ENCODE measurements at places on chromosomes 2 and 18. TPM values are rescaled to one million over a fixed set of nuclear protein-coding genes. Genes with fewer than 3 reads are reported as not detected.

DNA sequence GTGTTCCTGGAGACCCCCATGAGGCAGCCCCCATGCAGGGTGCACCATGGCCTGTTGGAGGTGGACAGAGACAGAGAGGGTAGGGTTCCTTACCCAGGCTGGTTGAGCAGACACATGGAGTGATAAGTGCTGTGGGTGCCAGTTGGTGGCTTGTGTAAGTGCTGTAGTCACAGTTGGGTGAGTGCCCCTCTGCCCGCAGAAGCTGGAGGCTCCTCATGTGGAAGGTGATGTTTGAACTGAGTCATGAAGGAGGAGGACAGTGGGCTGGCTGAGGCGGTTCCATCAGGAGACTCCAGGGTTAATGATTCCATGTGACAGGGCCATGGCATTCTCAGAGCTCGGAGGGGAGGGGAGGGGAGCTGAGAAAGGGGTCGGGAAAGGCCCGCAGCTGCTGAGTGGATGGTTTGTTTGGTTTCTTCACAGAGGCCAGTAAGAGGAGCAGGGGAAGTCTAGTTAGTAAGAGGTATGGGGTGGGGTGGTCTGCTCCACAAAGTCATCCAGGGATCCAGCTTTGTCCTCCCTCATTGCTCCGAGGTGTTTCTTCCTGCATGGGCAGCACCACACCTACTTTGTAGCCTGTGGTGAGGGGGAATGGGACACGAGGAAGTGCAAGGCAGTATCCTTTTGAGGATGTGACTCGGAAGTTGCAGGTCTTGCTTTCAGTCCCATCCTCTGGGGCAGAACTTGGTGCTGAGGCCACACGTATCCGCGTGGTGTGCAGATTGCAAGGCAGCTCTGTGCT, 13.6 kb downstream of the IMPA2 start:
- peaks cover 27% of the 10 kb centered on the region for H3K4me1 ChIP-seq
- no peaks in the 10 kb centered on the region for H3K36me3 ChIP-seq
- peak overlapping the region; percentile 78 for H3K27ac ChIP-seq
- no peak for DNase-seq
- H3K4me3 ChIP-seq: no peak overlapping the region

GRCh38 chr2:240886678-240887609, 9.0 kb downstream of the MAB21L4 start:
- no peak for DNase-seq
- peaks cover 5% of the 10 kb centered on the region for H3K4me1 ChIP-seq
- no peaks in the 10 kb centered on the region for H3K36me3 ChIP-seq
- H3K27ac ChIP-seq: no peak overlapping the region

DNA sequence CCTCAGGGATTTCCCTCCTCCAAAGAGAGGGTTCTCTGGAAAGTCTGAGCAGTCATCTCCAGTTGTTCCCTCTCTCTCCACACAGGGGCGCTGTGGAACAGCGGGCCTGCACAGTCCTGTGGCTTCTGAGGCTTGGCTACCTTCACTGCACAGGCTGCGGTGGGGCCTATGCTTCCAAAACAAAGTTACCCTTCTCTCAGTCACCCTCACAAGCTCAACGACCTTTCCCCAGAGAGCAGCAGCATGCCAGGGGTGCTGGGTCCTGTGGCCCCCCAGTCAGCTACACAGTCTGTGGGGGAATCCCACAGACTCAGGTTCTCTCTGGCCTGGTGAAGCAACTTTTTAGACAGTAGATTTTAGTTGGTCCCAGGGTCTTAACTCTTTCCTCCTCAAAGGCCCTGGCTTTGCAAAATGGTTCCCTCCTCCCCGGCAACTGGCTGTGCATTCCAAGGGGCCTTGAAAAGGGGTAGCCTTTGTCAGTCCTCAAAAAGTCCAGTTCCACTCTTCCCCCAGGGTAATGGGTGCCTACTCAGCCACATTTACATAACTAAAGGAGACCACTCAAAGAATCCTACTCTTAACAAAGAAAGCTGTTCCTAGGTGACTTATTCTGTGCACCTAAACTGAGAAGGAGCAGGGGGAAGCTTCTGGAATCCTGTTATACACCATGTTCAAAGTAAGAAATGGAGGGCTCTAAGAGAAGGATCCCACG, 14.9 kb downstream of the B3GNT7 start:
- DNase-seq: no peak
- H3K27me3 ChIP-seq: no peaks in the 10 kb centered on the region
- no peaks in the 10 kb centered on the region for H3K36me3 ChIP-seq
- H3K4me1 ChIP-seq: peaks cover 6% of the 10 kb centered on the region

GRCh38 chr2:234463626-234464290, 33.1 kb downstream of the ARL4C start:
- no peak overlapping the region for H3K27ac ChIP-seq
- DNase-seq: peak; percentile 29

DNA sequence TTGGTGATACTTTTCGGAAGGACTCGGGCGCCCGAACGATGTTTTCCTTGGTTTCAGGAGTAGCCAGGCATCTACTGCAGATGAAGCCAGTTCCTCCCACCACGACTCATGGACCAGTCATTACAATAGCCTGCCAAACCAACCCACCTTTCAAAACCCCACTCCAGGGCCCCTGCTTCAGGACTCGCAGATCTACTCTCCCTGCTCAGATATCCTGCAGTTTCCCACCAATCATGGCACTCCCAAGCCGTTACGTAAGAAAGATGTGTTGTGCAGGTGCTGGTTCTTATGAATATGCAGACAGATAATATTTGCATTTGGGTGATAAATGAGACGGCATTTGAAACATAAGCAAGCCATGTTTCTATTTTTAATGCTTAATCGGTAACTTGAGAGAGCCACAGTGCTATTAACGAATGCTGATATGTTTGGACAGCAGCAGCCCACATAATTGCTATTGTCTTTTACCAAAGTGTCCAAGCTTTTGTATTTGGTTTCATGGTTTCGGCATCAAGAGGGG, 3.5 kb upstream of the CYS1 start:
- peaks cover 8% of the 10 kb centered on the region for H3K4me1 ChIP-seq
- H3K36me3 ChIP-seq: no peaks in the 10 kb centered on the region
- peaks cover 68% of the 10 kb centered on the region for H3K27me3 ChIP-seq
- DNase-seq: no peak
- no peak overlapping the region for H3K27ac ChIP-seq

POTEJ gene
- total RNA-seq: not detected

- no peak overlapping the region for H3K27ac ChIP-seq
- H3K36me3 ChIP-seq: no peaks in the 10 kb centered on the region
- peaks cover 15% of the 10 kb centered on the region for H3K4me1 ChIP-seq
- no peak for DNase-seq
Observed at GRCh38 chr2:199679883-199680282, 171.1 kb downstream of the FTCDNL1 start.

GRCh38 chr2:168135630-168136029, 111.8 kb downstream of the STK39 start:
- H3K27ac ChIP-seq: no peak overlapping the region
- no peak overlapping the region for H3K4me3 ChIP-seq

INHBB gene
- 0.20 TPM for total RNA-seq

SAG gene
- not detected for total RNA-seq

GRCh38 chr2:86003967-86004366, 101.7 kb downstream of the POLR1A start:
- H3K27me3 ChIP-seq: no peaks in the 10 kb centered on the region
- no peaks in the 10 kb centered on the region for H3K4me1 ChIP-seq
- H3K4me3 ChIP-seq: no peak overlapping the region

DNA sequence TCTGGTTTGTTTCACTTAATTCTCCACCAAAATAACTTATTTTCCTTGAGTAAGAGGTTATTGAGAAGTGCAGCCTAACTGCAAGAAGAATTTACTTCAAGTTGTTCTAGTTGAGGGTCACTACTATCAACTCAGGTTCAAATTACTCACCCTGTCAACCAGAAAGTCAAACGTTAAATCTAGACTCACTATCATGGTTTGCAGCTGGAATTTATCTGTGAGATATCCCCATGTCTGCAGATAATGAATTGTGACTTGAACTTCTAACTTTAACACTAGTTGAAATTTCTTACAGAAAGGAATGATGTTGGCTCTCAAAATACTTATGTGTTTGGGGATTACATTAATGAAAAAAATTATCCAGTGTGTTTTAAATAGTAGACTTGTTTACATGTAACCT, 1145.7 kb upstream of the NXPH2 start:
- no peak overlapping the region for H3K4me3 ChIP-seq
- no peak overlapping the region for H3K27ac ChIP-seq
- no peak for DNase-seq
- H3K27me3 ChIP-seq: no peaks in the 10 kb centered on the region

ADD2 gene
- total RNA-seq: 0.68 TPM

EFHD1 gene
- total RNA-seq: 1.6 TPM

DNA sequence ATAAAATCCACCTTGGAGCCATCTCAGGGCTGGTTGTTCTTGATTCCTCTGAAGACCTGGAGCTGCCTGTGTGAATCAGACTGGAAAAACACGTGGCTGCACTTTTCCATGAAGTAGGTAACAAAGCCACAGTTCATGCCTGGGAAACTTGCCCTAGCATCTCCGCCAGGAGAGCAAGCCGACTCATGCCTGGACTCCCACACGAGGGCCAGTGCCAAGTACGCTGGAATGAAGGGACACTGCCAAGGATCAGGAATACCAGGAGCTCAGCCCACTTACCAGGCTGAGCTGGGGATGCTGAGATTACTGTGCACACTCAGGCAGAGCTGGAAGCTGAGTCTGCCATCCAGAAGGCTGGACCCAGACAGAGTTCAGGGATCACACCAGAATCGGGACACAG, 10.9 kb upstream of the FHL2 start:
- H3K4me1 ChIP-seq: peaks cover 7% of the 10 kb centered on the region
- H3K36me3 ChIP-seq: no peaks in the 10 kb centered on the region
- peak; percentile 54 for DNase-seq
- H3K27me3 ChIP-seq: no peaks in the 10 kb centered on the region
- no peak overlapping the region for H3K4me3 ChIP-seq
- H3K27ac ChIP-seq: peak overlapping the region; percentile 50

DNA sequence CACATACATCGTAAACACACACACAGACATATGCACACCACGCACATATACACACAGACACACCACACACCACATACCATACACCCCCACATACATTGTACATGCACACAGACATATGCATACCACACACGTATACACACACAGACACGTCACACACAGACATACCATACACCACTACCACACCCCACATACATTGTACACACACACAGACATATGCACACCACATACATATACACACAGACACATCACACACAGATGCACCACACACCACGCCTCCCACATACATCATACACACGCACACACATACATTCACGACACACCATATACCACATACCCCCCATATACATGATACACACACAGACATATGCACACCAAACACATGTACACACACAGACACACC, 58.4 kb downstream of the KIF5C start:
- no peaks in the 10 kb centered on the region for H3K27me3 ChIP-seq
- no peaks in the 10 kb centered on the region for H3K4me1 ChIP-seq
- no peak overlapping the region for H3K4me3 ChIP-seq
- DNase-seq: no peak

FABP1 gene
- 1,053 TPM for total RNA-seq

SIX3 gene
- not detected for total RNA-seq

HTRA2 gene
- total RNA-seq: 24.0 TPM

DNA sequence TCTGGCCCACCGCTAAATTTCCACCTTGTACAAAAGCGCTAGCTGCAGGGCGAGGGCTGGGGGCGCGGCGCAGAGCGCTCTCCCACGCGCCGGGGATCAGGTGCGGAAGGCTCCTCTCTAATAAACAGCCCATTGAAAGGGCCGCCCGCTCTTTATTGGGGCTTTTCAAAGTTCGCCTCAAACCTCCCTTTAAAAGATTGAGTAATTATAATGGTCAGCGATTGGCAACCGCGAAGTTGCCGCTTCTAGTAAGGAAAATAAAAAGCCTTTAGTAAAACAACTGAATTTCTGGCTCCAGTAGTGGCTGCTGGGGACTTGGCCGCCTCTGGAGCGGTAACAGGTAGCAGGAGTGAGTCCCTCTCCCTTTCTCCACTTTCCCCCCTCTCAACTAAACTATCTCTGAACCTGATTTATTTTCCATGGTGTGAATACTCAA, 755 bp downstream of the NEUROD1 start:
- H3K27me3 ChIP-seq: peaks cover 95% of the 10 kb centered on the region
- H3K4me3 ChIP-seq: no peak overlapping the region
- H3K27ac ChIP-seq: no peak overlapping the region
- no peak for DNase-seq
- no peaks in the 10 kb centered on the region for H3K36me3 ChIP-seq

- no peak for DNase-seq
- no peaks in the 10 kb centered on the region for H3K36me3 ChIP-seq
- no peaks in the 10 kb centered on the region for H3K4me1 ChIP-seq
Observed at GRCh38 chr2:38527338-38528007, 75.3 kb downstream of the HNRNPLL start.

- H3K27me3 ChIP-seq: no peaks in the 10 kb centered on the region
- no peaks in the 10 kb centered on the region for H3K36me3 ChIP-seq
- no peak for DNase-seq
Observed at GRCh38 chr2:68367953-68368653, 3.0 kb downstream of the PLEK start.

DNA sequence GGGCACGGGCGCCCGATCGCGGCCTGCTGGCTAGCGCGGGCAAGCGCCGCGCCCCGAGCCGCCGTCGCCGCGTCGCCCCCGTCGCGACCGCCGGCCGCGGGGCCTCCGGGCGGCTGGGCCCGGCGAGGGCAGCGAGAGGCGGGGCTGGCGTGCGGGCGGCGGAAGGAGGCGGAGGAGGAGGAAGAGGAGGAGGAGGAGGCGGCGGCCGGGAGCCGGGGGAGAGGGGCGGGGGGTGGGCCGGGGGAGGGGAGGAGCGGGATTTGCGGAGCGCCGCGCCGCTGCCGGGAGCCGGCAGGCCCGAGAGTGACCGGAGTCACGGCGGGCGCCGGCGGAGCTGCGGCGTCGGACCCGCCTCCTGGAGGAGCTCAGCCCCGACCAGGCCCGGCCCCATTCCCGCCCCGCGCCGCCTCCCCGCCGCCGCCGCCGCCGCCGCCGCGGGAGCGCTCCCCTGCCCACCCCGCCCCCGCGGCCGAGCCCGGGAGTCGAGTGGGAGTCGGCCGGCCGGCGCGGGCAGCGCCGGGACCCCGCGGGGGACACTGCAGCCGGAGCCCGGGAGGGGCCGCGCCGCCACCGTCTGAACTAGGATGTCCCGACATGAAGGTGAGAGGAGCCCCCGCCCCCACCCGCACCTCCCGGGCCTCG, at the start of gene KCMF1:
TSS of gene KCMF1 (plus strand) at position 294 of the 642 bp plus-strand sequence. CDS start at position 585, 291 bp downstream.
- H3K27me3 ChIP-seq: no peaks in the 10 kb centered on the region
- H3K4me3 ChIP-seq: peak within 1 kb of the TSS; percentile 98
- peaks cover 56% of the 10 kb centered on the region for H3K4me1 ChIP-seq
- H3K27ac ChIP-seq: peak within 1 kb of the TSS; percentile 99

- peak overlapping the region; percentile 61 for H3K27ac ChIP-seq
- DNase-seq: no peak
- no peak overlapping the region for H3K4me3 ChIP-seq
- H3K27me3 ChIP-seq: no peaks in the 10 kb centered on the region
- H3K36me3 ChIP-seq: no peaks in the 10 kb centered on the region
Observed at GRCh38 chr2:73832930-73833329, 4.2 kb downstream of the STAMBP start.

TSN gene
- total RNA-seq: 8.2 TPM

POTEE gene
- total RNA-seq: not detected

GRCh38 chr2:176126929-176127773, 2.4 kb upstream of the HOXD8 start:
- H3K27ac ChIP-seq: no peak overlapping the region
- peaks cover 55% of the 10 kb centered on the region for H3K4me1 ChIP-seq
- H3K4me3 ChIP-seq: no peak overlapping the region
